CD4-positive, alpha-beta T cell treated with Interleukin-2 at 100 ng/mL for 4 hours (primary cell): ENCODE measurements at places on chromosomes 16 and 17.

DNA sequence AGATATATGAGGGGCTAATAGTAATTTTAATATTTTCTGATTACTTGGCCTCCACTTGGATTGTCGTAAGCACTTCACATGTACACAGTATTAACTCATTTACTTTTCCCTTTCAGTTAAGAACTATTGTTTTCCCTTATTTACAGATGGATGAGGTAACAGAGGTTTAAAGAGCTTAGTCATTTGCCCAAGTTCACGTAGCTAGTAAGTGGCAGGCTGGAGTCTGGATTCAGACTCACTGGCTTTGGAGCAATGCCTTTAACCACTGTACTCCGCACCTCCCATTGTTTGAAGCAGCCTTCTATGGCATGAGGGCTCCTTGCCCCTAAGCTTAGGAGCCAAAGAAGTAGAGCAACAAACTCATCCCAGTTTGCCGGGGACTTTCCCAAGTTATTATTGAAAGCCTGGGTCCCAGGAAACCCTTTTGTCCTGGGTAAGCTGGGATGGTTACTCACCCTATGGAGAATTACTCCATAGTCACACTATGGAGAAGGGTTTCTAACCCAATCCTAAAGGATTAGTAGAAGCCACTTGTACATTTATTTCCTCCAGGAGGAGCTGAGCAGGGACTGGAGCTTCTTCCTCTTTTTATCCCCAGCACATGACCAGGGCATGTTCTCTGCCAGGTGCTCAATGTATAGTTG, 12.3 kb downstream of the FOXL1 start:
- DNase-seq = no peak

DNA sequence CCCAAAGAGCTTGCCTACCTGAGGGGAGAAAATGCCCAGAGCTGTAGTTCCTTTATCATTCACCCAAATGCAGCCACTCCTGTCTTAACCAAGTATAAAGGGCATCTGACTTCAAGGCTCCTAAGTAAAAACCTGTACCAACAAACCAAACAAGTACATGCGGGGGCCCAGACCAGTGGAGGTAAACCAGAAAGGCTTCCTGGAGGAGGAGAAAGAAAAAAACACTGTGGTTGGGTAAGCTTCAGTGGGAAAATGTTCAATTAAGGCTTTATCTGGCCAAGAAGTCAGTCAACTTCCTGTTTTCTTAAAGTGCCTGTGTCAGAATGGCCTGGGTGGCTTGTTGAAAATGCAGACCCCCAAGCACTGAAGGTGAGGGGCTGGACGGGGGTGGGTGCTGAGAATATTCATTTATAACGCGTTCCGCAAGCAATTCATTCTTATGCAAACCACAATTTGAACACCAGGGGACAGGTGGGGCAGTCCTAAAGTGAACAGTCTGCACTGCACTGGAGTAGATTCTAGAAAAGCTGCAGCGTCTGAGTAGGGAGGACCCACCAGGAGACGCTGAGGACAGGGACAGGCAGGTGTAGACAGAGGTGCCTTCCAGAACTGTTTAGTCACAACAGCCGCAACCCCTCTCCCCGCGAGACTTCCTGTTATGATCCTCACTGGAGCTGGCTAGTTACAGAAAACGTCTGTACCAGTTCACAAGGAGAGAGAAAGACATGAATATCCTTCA, 467.1 kb downstream of the SOX9 start:
- peak; percentile 8 for DNase-seq

DNA sequence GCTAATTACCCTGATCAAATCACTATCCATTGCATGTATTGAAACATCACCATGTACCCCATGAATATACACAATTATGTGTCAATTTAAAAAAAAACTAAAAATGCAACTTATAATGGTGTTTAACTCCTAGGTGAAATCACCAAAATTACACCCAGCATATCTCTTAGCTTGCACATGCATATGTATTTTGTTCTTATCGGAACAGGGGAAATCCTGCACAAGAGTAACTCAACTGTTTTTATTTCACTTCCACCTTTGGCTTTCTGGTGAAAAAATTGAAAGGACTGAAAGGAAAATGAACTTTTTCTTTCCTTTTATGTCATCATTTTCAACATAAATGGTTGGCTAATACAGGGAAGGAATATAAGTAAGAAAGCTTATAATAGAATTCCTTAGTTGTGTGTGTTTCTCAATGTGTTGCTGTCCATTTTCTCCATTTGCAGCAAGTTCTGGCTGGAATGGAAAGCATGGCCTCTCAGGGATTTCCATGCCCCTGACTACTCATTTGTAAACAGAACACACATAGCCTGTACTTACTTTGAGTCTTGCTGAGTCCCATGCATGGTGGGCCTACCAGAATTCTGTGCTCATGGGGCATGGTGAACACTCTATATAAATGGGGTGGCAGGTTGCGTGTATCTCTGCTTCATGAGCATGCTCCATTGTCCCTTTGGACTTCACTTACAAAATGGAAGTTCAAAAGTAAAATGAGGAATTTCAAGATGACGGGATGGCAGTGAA, 462.0 kb downstream of the HS3ST3B1 start:
- no peak for DNase-seq

DNA sequence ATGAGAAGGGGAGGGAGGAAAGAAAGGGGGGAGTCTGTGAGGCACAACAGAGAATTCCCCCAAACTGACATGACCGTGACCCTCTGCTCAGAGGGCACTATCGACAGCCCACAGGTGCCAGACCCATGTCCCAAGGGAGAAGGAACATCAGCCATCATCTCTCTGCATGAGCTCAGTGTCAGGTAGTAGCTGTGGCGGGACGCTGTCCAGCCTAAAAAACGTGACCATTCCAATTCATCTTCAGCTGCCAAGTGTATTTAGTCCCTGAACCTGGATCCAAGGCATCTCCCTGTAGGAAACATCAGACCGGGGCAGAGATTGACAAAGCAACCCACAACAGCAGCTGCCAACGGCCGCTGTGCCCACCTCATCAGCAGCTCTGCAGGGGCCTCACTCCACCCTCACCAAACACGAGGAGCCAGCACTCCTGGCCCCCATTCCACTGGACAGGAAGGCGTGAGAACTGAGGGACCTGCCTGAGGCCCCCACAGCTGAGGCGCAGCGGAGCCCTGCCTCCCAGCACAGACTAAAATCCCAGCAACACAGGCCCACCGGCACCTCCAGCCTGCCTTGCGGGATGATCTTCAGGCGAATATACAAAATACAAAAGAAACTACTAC, 8.6 kb downstream of the TAF1C start:
- DNase-seq = no peak
